ENCODE measurements at places on chromosomes 11 and 22.
A peak's percentile ranks its signal among the peaks of the same experiment; 100 is the strongest.

GRCh38 chr11:13952221-13952620 is 10.3 kb upstream of the SPON1 start:
- no peak for DNase-seq

GRCh38 chr11:124674168-124674517 is 439 bp downstream of the SPA17 start:
- no peak for DNase-seq

DNA sequence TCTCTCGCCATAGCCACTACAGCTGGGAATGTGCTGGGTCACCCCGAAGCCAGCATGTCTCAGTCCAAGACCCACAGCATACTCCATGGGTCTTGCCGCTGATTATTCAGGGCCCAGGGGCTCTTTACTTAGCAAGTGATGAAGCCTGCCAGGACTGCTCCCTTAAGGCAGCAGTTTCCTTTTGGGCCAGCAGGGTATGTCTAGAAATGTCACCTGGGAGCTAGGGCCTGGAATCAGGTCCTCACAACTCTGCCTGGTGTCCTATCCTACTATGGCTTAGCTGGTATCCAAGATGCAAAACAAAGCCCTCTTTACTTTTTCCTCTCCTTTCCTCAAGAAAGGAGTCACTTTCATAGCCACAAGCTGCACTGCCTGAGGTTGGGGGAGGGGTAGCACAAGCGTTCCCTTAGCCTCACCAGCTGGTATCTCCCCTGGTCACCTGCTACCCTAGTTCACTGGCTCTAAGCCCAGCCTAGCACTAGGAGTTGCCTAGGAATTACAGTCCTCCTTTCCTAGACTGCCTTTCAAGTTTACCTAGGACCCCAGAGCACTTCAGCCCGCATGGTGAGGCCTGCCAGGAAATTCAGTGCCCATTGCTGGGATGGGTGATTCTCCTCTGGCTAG is 22.6 kb upstream of the NCR3LG1 start:
- no peak for DNase-seq

GRCh38 chr11:120039039-120039438 is 98.9 kb downstream of the TRIM29 start:
- DNase-seq: no peak

DNA sequence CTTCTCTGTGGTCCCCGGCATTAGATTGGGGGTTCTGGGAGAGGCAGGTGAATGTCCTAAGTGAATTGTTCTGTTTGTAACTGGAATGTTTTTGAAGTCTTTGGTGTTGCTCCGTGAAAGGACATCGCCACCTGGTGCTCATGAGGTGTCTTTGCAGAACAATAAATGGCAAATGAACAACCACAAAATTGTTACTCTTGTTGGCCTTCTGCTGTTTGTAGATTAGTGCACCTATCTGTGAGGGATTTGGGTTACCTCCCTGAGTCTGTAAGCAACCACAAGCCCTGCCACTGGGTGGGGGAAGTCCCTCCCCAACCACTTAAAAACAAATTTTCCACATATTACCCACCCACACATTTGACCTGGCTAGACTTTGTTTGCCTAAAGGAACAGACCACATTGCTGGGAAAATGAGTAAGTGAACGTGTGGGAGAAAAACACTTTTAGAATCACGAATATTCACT is 4.7 kb downstream of the MPEG1 start:
- peak; percentile 67 for DNase-seq

GRCh38 chr22:17087498-17088131 is 2.8 kb downstream of the IL17RA start:
- DNase-seq: no peak

GRCh38 chr11:30435488-30435887 is 112.6 kb downstream of the ARL14EP start:
- no peak for DNase-seq

- DNase-seq: peak; percentile 14
These were observed 39.6 kb downstream of the CSNK2A3 start for GRCh38 chr11:11313426-11313825.

- no peak for DNase-seq
These were observed 60.5 kb upstream of the KCNQ1OT1 start for GRCh38 chr11:2760196-2760871.

- DNase-seq: peak; percentile 37
These were observed 62.7 kb downstream of the PAK1 start for GRCh38 chr11:77411137-77411707.

- peak; percentile 54 for DNase-seq
These were observed 5.1 kb upstream of the B4GALNT4 start for GRCh38 chr11:363948-364761.

GRCh38 chr22:44664149-44664548 is 37.9 kb upstream of the PRR5 start:
- DNase-seq: no peak

- DNase-seq: no peak
These were observed 103.2 kb downstream of the XKR3 start for GRCh38 chr22:16721961-16722360.

DNA sequence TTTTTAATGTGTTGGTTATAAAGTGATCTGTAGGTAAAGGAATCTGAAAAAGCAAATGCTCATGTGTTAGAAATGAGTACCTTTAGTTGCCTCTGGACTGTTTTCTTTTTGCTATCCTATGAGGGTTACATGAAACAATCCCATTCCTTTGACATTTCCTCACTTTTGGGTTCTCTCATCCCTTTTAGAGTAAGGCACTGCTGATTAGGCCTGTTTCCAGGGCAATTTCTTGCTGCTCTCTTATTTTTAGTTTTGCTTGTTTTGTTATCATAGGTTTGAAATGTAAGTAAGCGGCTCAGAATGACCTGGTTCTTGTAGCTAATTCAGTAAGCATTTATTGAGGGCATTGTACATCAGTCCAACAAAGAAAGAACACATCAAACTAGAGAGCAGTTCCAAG is 138.9 kb downstream of the DDX10 start:
- DNase-seq: no peak

- DNase-seq: no peak
These were observed 16.9 kb downstream of the CYP2R1 start for GRCh38 chr11:14875163-14875562.

- no peak for DNase-seq
These were observed 13.5 kb downstream of the ADORA2A start for GRCh38 chr22:24440718-24441405.

DNA sequence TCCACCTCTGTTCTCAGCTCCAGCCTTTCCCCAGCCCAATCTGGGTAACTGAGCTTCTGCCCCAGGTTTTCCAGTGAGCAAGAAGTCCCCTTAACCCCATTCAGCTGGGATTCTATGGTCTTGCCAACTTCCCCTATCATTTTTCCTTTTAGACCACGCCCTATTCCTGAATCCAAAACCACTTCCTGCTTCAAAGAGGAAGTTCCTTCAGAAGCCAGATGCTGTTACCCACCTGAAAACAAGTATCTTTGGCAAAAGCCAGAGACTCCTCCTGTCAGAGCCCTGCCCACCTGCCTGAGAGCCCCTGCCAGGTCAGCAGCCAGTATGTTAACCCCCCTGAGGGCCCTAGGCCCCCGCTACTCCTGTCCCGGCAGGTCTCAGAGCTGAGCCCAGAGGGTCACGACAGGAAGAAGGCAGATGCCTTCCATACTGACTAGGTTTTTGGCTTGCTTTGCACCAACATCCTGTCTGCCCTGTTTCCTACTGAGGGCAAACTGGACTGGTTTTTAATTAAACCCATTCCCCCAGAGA is 20.3 kb upstream of the MICAL2 start:
- no peak for DNase-seq

- DNase-seq: no peak
These were observed 53.1 kb downstream of the WNT7B start for GRCh38 chr22:45923835-45924234.

DNA sequence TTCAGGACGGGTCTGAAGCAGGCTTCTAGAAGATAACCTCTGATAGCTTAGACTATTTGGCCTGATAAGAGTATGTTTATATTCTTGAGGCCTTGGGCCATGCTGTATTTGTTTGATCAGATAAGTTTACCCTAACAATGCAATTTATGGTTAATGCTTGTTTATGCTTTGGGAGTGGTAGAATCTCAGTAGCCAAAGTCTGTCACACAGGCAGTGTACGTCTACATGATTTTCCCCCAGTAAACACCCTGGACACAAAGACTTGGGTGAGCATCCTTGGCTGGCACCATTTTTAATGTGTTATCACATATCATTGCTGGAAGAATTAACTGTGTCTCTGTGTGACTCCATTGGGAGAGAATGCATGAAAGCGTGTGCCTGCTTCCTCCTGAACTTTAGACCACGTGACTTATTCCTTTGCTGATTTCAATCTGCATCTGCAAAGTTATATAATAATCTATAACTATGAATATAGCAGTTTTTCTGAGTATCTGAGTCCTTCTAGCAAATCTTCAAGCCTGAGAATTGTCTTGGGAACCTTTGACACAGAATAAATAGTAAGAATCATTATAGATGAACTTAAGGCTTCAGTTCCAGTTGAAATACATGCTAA is 172.4 kb downstream of the CASP12 start:
- no peak for DNase-seq

DNA sequence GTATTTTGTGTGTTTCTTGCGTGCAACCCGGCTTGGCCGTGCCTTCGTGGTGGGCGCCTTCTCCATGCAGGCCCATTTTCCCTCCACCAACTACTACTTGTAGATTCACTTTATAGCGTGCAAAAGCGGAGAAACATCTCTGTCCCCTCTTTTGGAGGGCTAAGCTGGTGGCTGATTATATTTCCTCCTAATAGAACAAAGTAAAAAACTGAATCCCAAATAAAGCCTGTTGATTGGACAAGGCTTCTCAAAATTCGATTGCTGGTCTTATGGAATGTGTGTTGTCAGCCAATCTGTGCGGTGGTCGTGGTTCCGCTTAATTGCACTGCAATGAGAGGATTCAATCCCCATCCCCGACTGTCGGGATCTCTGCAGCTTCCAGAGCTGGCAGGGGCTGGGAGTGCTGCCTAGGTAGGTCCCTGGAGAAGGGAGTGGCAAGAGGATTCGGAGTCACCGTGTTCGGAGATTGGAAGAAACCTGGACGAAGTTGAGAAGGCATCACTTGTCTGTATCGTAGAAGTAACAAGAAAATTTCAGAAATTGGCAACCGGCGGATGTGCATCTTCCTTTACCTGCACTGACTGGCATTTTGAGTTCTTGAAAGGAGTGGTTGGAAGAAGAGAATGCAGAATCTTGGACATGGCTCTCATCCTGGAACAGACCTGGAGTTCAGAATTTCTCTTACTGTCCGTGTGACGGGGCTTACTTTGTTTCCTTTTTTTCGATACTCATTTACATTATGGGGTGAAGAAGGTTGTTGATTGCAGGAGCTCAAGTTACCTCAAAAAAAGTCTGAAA is 1.1 kb downstream of the HMGXB4 start:
- DNase-seq: peak; percentile 57

- no peak for DNase-seq
These were observed 7.5 kb upstream of the TSG101 start for GRCh38 chr11:18534245-18534644.

GRCh38 chr22:19405133-19405532 is 26.4 kb downstream of the HIRA start:
- DNase-seq: no peak

- DNase-seq: no peak
These were observed 61.3 kb downstream of the RCN1 start for GRCh38 chr11:32152216-32152615.

- no peak for DNase-seq
These were observed 51.9 kb upstream of the MN1 start for GRCh38 chr22:27853424-27853823.

DNA sequence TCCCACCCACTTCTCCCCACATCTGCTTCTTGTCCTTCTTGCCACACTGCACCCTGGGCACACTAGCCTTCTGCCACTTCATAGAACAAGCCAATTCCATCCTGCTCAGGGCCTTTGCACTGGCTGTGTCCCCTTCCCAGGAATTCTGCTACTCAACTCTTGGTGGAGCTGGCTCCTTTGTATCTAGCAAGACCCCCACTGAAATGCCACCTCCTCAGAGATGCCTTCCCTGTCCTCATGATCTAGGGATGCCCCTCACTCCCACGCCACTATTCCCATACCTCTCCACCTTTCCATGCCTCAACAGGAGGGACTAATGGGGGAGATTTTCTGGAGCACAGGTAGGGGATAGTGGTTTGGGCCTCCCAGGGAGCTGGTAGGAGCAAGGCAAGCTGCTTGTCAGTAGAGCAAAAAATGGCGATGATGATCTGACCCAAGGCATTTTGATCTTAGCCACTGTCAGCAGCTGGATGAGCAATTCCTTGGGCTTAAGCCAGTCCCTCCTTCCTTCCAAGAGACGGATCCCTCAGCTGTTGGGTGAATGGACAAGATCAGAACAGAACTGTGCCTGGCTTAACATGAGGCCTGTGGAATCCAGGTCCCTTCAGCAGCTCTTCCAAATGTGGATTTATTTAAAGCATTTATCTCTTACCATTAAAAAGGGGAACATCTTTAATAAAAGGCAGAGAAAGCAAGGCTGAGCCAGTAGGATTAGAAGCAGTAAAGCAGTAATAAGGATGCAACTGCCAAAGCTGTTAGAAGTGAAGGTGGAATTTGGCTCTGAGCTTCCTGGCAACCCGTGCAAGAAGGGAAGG is 4.0 kb upstream of the PRDM11 start:
- DNase-seq: no peak

DNA sequence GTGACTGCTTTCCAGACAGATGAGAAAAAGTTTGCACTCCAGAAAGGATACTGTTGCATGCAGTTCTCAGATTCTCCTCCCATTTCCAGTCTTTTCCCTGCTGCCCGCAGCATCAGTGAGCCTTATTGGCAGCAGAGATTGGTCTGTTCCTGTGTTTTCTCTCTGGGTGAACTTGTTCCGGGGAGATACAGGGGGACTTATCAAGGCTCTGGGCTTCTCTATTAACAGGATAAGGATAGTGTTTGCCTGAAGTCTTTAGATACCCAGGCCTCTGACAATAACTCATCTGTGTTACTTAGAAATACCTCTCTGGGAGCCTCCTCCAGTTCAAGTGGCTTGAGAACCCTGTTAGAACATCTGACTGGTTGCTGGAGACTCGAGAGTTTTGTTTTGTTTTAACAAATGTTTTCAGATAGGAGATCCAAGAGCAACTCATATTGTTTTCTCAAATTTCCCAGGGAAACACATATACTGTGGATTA is 154.7 kb downstream of the BLID start:
- DNase-seq: no peak

DNA sequence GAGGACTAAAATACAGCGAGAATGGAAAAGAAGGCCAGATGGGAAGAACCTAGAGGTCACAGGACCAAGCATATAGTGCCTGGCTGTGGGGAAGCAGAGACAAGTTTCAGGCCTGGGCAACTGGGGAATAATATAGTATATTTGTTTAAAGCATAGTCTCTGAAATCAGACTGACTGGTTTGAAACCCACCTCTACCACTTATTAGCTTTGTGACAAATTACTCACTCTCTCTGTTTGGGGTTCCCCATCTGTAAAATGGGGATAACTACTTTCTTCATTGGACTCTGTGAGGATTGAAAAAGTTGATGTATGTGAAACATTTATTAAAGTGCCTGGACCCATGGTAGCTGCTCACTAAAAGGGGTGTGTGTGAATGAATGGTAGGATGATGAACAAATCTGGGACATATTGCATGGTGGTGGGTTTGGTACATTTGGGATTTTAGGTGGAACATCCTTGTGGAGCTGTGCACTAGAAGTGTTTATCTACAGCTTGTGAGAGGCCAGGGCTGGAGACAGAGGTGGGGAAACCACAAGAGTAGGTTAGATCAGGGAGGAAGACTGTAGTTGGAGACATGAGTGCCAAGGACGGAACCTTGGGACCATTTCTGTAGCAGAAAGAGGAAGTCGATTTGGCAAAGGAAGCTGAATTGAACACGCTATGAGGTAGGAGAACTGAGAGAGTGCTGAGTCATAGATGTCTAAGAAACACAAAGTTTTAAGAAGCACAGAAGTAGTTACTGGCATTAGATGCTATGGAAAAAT is 52.6 kb downstream of the SWAP70 start:
- DNase-seq: peak; percentile 14

GRCh38 chr11:118436639-118437207 is 431 bp downstream of the KMT2A start:
- DNase-seq: no peak

Measured in A673 (cell line).